ENCODE measurements at places on chromosomes 2 and 18.

DNA sequence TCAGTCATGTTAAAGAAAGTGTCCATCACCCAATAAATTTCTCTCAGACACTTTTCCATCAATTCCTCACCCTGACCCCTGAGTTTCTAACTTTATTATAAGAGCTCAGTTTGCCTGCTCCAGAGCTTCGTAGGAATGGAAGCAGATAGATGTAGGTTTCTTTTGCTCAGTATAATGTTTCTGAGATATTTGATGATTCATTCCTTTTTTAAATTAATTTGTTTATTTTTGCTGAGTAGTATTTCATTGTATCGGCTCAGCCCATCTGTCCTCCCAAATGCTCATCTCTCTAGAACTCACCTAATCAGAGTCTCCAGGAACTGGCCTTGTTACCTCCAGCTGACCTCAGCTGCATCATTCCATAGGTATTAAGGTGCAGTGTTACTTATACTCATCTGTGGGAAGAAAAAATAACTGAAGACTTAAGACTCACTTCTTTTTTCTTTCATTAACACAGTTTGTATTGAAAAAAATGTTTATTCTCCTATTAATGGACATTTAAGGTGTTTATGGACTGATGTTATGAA is 11.9 kb upstream of the BCL2L11 start:
- no peak for DNase-seq

GRCh38 chr2:130767408-130767775 is 12.1 kb downstream of the AMER3 start:
- no peak for DNase-seq

GRCh38 chr2:190599073-190599472 is 49.8 kb upstream of the NAB1 start:
- no peak for DNase-seq

- DNase-seq: no peak
Measured at GRCh38 chr18:72840109-72840508, 27.7 kb downstream of the NETO1 start.

DNA sequence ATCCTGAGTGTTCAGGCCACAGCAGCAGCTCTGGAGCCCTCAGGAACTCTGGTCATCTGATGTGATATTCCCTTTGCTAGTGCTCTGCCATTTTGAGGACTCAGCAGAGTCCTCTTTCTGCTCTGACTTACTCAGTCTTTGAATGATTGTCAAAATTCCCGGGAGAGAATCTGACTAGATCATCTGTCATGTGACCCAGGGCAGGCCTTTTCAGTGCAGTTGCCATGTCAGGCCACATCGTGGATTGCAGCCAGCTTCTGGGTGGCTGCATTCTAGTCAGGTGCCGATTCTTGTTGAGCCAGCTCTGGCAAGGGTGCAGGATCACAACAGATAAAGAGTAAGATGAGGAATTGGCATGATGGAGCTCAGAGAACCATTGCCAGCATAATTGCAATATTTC is 795.6 kb downstream of the CPS1 start:
- no peak for DNase-seq

GRCh38 chr2:181008407-181008806 is 28.0 kb downstream of the UBE2E3 start:
- DNase-seq: no peak

DNA sequence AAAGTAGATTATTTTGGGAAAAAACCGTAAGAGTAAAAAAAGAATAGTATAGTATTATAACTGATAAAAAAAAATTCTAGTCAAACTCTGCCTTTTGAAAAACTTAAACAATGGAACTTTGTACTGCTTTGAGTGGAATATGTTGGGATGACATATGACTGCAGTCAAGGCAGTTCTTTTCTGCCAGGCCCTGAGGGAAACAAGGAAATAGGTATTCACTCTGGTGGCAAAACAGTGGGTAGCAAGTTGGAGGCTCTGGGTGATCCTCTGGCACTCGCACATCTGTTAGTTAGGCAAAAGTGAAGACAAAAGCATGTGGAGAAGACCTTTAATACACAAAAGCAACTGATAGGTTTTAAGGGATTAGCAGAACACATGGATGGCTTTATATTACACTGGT is 102.2 kb downstream of the ARHGEF33 start:
- DNase-seq: no peak

DNA sequence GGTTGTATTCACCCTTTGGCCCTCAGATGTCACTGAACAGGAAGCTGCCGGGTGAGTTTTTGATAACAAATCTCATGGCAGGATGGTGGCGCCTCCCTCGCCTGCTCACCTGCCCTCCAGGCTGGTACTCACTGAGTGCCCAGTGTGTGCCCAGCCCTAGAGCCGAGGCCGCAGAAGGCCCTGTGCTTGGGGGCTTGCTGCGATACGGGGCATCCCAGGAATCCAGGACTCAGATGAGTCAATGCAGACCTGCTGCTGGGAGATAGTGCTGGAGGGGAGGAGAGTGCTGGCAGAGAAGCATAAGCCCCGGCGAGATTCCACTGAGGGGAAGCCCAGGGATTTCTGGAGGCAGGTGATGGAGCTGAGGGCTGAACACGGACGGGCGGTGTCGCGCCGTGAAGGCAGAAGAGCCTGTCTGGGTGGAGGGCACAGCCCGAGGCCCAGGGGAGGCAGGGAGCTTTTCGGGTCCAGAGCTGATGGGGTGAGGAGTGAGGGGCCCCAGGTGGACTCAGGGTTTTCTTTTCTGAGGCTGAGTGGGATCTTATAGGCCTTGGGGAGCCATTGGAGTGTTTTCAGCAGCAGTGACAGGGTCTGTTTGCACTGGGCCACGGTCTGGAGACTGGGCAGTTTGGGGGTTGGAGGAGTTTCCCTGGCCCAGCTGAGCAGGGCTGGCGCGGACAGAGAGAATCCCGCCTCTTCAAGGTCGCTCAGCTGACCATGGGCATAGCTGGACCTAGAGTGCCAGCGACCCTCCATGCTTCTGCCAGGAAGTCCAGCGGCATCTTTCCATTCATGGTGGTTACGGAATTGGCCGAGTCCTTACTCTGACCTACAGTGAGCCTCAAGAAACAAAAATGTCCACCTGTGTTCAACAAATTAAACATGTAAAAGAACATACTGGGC is 35.5 kb downstream of the LDLRAD4 start:
- DNase-seq: no peak

GRCh38 chr2:110170102-110170501 is 34.7 kb downstream of the NPHP1 start:
- no peak for DNase-seq

DNA sequence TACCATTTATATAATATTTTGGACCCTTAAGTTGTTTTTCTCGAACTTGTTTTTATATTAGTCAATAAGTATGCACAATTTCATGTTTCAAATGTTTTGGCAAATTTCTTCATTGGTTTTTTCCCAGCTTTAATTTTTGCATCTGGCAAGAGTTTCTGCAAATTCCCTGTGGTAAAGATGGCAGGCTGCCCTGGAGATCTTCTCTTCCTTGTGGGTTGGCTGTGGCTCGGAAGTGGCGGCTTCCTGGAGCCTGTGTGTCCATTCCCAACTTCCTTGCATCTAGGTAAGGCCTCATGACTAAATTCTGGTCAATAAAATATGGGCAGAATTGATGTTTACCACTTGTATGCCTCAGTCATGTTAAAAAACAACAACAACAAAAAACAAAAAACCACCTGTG is 818.6 kb downstream of the EPHA4 start:
- no peak for DNase-seq

DNA sequence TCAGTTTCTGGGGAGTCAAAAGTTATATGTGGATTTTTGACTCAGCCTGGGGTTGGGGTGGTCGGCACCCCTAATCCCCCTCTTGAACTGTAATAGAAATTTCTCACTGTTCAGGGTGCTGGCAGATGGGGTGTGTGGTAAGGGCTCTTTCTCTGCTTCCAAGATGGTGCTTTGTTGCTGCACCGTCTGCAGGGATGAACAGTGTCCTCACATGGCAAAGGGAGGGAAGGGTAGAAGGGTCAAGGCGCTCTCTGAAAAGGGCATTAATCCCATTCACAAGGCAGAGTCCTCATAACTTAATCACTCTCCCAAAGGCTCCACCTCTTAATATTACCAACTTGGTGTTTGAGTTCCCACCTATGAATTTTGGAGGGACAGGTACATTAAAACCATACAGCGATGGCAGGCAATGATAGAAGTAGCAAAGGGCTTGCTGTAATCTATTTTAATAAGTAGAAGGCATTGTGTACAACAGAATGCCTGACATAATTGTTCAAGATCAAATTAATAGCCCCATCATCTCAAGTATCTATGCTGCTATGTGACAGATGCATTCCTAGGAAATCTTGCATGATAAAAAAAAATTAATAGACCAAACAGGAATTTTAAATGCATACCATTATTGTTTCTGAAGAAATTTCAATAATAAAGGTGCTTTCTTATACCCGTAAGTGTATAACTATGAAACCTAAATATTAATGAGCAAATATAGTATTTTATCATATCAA is 28.1 kb downstream of the MMADHC start:
- no peak for DNase-seq

DNA sequence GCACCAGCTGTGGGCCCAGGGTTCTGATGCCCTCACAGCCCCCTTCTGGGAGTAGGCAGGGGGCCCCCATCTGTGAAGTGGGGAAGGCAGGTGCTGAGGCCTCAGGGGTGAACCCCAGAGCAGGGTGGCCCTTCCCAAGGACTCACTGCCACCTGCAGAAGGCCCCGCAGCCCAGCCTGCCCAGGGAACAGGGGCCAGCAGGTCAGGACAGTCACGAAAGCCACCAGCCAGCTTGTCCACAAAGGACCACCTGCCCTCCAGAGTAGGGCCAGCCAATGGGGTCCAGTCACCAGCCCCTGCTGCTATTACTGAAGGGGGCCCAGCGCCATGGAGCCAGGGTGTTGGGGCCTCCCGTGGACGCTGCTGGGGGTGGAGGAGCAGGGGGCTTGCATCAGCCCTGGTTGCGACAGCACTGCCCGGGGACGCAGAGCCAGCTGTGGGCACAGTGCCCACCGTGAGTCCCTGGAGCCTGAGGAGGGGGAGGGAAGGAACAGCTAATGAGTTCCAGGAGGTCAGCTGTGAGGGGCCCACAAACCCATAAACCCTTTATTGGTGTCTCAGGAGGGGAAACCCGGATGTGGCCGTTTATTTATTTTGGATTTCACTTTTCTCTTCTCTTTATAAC is 11.5 kb upstream of the SNED1 start:
- no peak for DNase-seq

GRCh38 chr2:156158808-156159207 is 173.7 kb downstream of the NR4A2 start:
- no peak for DNase-seq

Data from heart left ventricle (tissue), 16 donors.